ENCODE measurements at places on chromosomes 3 and 15. TPM values are rescaled to one million over a fixed set of nuclear protein-coding genes. Genes with fewer than 3 reads are reported as not detected.

GASK1A gene
- 7.7 TPM for total RNA-seq

MCTP2 gene
- total RNA-seq: 7.4 TPM

FOXL2NB gene
- total RNA-seq: 5.1 TPM

RBSN gene
- 20.7 TPM for total RNA-seq

GRM7 gene
- total RNA-seq: 0.39 TPM

PP2D1 gene
- not detected for total RNA-seq

EPM2AIP1 gene
- 8.8 TPM for total RNA-seq

AADAC gene
- 0.32 TPM for total RNA-seq

RSL24D1 gene
- total RNA-seq: 95.7 TPM

SLC24A5 gene
- not detected for total RNA-seq

STRA6 gene
- 20.1 TPM for total RNA-seq

CCDC191 gene
- 1.6 TPM for total RNA-seq

AP3B2 gene
- total RNA-seq: 17.7 TPM

LMOD3 gene
- not detected for total RNA-seq

TGM5 gene
- not detected for total RNA-seq

A4GNT gene
- total RNA-seq: not detected

XRN1 gene
- 14.1 TPM for total RNA-seq

GXYLT2 gene
- total RNA-seq: 5.3 TPM

IGDCC3 gene
- 49.2 TPM for total RNA-seq

TYRO3 gene
- 89.6 TPM for total RNA-seq

MYO9A gene
- 25.1 TPM for total RNA-seq

ANKRD34C gene
- not detected for total RNA-seq

GNAT1 gene
- 0.13 TPM for total RNA-seq

CACNA2D2 gene
- total RNA-seq: 22.0 TPM

NCKIPSD gene
- 50.1 TPM for total RNA-seq

C3orf22 gene
- total RNA-seq: not detected

APBA2 gene
- 14.6 TPM for total RNA-seq

HIGD2B gene
- total RNA-seq: not detected

PLA2G4D gene
- 0.07 TPM for total RNA-seq

REC114 gene
- total RNA-seq: not detected

CCR8 gene
- total RNA-seq: not detected

XYLB gene
- total RNA-seq: 4.1 TPM

THBS1 gene
- 37.1 TPM for total RNA-seq

SCAANT1 gene
- not detected for total RNA-seq

PAK2 gene
- total RNA-seq: 47.3 TPM

STRIT1 gene
- total RNA-seq: 0.33 TPM

PLOD2 gene
- total RNA-seq: 36.6 TPM

GP9 gene
- not detected for total RNA-seq

HYPK gene
- total RNA-seq: 22.0 TPM

FBXL2 gene
- total RNA-seq: 2.9 TPM

ACTC1 gene
- 11.4 TPM for total RNA-seq

IL17RE gene
- 3.0 TPM for total RNA-seq

TRH gene
- total RNA-seq: 0.16 TPM

MAP1A gene
- 1.1 TPM for total RNA-seq

SPCS1 gene
- 92.5 TPM for total RNA-seq

MNS1 gene
- total RNA-seq: 5.5 TPM

CYP1A1 gene
- 0.23 TPM for total RNA-seq

CMTM8 gene
- total RNA-seq: 9.0 TPM

WDR93 gene
- not detected for total RNA-seq

RPSA gene
- total RNA-seq: 2,505 TPM

C3orf80 gene
- total RNA-seq: 0.41 TPM

PPP2R3A gene
- total RNA-seq: 12.9 TPM

CLRN1 gene
- total RNA-seq: not detected

TMEM42 gene
- 20.1 TPM for total RNA-seq

NGLY1 gene
- 25.2 TPM for total RNA-seq

SERINC4 gene
- total RNA-seq: 0.16 TPM
